ENCODE measurements at places on chromosomes 1 and 21. TPM values are rescaled to one million over a fixed set of nuclear protein-coding genes. Genes with fewer than 3 reads are reported as not detected.

SPRR2B gene
- total RNA-seq = not detected

RPS8 gene
- total RNA-seq = 1,690 TPM

PRELP gene
- 0.94 TPM for total RNA-seq

BNIPL gene
- total RNA-seq = 0.55 TPM

TMIGD3 gene
- total RNA-seq = not detected

VHLL gene
- total RNA-seq = not detected

OR6N1 gene
- total RNA-seq = not detected

SORT1 gene
- 78.5 TPM for total RNA-seq

SRSF11 gene
- total RNA-seq = 214 TPM

LAPTM5 gene
- total RNA-seq = not detected

AKNAD1 gene
- 0.70 TPM for total RNA-seq

DNA sequence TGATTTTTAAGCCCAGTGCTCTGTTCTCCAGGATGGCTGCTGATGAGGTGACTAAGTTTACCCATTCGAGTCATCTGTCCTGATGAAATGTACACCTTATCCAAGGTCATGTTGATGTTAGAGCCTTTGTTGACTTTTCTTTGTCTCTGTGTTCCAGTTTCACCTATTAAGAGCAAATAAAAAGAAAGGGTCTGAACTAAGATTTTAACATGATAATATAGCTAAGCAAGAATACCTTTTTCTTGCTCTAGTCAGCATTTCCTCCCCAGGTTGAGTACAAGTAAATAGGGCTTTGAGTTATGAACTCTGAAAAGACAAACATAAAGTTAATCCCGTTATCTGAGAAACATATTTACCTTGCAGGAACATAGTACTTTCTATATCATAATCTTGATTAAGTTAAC lies 52.1 kb upstream of the GPR88 start:
- DNase-seq = no peak

GRCh38 chr1:98393719-98394118 lies 267.8 kb upstream of the SNX7 start:
- no peak for DNase-seq

- no peak for DNase-seq
Measured at GRCh38 chr21:42032266-42032665, 22.1 kb upstream of the ZBTB21 start.

DNA sequence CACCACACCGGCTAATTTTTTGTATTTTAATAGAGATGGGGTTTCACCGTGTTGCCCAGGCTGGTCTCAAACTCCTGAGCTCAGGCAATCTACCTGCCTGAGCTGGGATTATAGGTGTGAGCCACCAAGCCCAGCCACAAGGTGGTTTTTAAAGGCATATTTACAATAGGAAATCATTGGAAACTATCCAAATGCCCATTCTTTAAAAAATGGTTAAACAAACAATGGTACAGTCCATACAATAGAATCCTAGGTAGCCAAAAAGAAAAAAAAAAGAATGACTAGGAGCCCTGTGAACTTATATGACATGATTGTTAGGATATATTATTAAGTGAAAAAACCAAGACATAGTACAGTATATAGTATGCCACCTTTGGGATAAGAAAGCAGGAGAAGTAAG lies 5.3 kb downstream of the ATP2B4 start:
- no peak for DNase-seq

DNA sequence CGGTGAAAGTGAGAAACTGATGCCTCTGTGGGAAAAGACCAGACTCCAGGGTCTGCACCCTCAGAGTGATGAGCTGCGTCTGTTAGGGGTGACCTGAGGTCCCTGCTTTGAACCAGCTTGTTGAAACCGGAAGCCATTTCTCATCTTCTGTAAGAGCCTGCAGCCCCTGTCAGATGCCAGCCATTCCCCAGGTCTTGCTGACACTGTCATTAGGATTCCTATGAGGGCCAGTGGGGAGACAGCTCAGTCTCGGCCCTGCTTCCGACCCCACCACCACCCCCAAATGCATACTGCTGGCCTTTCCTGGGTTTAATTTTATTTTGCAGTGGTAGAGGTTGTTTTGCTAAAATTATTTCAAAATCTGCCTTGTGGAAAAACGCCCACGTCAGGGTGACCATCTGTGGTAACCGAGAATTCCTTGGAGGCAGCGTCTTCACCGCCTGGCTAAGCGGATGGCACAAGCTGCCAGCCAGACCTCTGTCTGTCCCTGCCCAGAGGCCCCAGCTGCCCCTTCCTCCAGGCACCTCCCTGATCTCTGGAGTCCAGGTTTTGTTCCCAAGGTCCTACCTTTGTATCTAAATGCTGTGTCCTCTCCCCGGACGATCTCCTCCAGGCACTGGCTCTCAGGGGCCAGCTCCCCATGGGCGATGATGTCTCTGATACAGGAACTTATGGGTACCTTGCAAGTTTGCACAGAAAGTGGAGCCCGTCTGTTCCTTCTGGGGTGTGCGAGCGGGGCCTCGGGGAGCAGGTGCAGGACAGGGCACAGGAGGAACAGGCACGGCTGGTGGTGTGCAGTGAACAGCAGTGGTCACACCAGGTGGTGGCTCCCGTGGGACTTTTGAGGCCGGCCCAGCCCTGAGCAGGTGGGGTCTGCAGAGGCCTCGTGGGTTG lies 49.9 kb downstream of the PRKCZ start:
- DNase-seq = no peak

GRCh38 chr1:92168657-92169056 lies 49.1 kb upstream of the C1orf146 start:
- no peak for DNase-seq

GRCh38 chr21:16872616-16873015 lies 640.2 kb upstream of the CXADR start:
- DNase-seq = no peak

GRCh38 chr1:186409091-186409490 lies 33.5 kb downstream of the ODR4 start:
- no peak for DNase-seq

DNA sequence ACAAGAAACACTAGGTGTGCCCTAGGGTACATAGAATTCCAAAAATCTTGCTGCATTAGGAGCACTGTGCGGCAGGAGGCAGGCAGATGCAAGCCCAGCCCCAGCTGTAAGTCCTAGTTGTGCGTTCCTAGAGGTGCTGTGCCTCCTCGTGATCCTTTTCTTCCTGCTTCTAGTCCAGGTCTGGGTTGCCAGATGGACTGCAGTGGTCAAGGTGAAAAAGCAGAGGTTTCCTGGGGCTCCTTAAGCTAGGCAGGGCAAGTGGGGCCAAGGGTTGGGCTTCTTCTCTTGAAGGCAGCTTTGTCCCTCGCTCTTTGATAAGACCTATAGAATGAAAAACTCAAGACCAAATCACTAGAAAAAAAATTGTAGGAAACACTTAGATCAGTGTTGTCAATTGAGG lies 21.6 kb upstream of the SLC45A3 start:
- no peak for DNase-seq

DNA sequence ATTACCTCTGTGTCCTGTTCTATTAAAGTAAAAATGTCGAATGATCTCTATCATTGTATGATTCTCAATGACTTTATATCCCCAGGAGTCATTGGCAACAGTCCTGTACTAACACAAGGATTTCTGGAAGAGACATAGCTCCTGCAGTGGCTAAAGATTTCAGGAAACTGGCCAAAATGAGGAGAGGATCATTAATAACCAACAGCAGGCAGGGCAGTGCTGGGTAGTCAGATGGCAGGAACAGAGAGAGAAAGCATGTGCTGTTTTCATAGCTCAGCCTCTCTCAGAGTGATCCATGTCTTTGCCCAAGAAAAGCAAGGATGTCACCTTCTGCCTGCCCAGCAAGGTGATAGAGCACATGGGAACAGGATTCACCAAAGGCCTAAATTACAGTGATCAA lies 604.7 kb upstream of the PLXNA2 start:
- DNase-seq = no peak

- no peak for DNase-seq
Measured at GRCh38 chr21:43842742-43843141, 22.3 kb upstream of the AGPAT3 start.

DNA sequence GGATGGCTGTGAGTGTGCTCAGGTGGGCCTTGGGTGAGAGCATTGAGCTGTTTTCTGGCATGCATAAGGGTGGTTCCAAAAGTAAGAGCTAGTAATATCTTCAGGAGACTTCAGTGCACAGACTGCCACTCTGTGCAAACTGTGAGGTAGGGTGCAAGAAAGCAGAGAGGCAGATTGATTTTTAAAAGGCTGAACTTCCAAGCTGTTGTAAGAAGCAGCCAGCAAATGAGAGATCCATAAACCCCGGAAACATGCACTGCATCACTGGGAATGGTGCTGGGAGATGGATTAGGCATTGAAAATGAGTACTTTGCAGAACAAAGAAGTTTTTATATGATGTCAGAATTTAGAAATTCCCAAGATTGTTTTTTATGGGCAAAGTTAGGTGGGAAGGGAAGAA lies 255.4 kb downstream of the TNR start:
- no peak for DNase-seq

DNA sequence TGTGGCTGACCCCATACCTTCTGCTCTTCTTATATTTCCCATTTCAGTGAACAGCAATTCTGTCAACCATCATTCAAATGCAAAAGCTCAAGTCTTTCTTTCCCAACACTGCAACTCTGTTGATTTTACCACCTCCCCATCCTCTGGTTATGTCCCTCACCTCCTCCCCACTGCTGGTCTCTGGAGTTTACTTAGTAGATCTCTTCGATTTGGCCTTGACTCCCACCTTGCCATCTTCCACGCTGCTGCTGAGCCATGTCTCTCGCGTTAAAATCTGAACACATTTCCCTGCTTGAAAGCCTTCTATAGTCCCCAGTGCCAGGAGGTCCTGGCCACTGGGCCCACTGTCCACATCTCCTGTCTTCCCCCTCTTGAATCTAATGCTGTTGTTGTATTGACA lies 125.5 kb downstream of the RUNX1 start:
- no peak for DNase-seq

DNA sequence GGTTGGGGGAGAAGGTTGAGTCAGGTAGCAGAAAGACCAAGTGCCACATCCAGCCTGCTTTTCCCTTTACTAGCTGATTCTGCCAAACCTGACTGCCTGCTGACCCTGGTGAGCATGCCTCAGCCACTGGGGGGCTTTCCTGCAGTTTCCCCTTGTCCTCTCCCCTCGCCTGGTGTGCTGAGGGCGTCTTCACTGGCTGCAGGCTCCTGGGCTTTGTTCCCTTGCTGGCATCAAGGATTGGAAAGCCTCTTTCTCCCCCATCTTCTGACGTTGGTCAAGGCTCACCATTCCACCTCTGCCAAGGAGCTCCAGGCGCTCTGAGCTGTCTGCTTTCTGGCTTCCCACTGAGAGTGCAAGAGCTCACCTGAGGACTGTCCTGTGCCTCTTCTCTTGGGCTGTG lies 28.4 kb downstream of the MAN1C1 start:
- DNase-seq = peak; percentile 77

DNA sequence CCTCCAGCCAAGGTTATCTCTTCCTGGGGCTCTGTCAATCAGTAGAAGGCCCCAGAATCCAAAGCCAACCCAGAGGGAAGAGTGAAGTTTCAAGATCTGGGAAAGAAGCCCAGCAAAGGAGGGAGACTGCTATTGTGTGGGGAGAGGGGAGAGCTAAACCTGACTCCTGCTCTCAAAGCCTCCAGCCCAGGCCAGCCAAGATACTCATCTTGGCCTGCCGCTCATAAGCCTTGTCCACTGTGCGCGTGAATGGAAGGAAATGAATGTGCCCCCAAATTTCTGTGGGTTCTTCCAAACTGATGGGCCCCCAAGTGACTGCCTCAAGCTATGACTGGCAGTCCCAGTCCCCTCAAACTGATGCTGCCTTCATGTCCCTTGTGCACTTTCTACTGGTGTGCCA lies 2.0 kb downstream of the PLXNA2 start:
- no peak for DNase-seq

DNA sequence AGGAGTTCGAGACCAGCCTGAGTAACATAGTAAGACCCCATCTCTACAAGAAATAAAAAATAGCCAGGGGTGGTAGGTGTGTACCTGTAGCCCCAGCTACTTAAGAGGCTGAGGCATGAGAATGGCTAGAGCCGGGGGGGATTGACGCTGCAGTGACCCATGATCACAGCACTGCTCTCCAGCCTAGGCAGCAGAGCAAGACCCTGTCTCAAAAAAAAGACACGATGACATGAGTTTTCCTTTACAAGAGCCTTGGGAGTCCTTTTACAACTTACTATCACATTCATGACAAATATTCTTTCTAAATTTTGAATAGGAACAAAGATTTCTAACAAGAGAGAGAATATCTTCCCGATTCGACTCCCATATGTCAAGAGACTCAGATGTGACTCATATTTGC lies 3.3 kb upstream of the BRWD1 start:
- peak; percentile 34 for DNase-seq

GRCh38 chr1:5758859-5759578 lies 233.2 kb downstream of the NPHP4 start:
- no peak for DNase-seq

DNA sequence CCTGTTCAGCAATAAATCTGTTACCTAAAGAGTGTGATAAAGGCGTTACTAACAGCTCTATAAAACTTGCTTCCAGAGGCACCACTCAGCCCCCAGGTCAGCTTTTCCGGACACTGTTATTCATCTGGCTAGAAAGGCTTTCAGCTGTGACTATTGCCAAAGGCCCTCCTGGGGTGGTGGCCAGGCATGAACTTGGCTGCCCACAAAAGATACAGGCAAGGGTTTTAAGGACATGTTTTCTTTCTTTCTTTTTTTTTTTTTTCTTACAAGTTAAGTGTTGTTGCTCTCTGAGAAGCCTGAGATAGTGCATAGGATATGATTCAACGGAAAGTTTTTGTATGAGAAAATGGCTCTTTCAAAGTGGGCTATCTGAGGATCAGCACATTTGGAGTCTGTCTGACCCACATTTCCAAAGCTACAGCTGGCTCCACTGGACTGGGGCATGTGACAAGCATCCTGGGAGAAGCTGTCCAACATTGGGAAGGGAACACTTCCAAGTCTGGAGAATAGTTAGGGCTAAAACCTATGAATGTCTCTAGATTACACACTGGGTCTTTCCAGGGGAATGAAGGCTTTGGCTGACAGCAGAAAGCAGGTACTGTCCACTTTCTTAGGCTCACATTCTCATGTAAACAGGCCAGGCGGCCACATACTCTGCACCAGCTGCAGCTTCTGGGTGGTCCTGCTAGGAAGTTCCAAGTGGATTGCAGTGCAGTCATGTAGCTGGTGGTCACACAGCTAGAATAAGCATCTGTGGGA lies 639.7 kb downstream of the LMO4 start:
- DNase-seq = no peak

GRCh38 chr1:180560868-180561600 lies 2.3 kb downstream of the OVAAL start:
- DNase-seq = no peak

DNA sequence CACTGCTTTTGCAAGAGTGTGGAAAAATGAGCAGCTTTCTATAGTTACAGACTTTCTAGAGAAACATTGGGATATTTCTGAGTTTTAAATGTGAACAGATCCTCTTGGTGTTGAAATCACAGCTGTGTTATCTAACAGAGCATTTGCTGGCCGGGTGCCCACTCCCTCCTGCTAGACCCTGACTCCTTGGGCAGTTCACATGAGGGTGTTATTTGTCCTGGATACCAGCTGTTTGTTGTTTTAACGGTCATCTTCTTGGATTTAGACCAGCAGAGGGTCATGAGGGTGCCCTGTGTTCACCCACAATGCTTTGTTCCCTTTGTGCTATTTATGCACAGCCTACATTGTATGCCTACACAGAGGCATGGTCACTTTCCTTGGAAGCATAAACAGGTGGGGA lies 67.1 kb downstream of the CENPF start:
- peak; percentile 86 for DNase-seq

- DNase-seq = no peak
Measured at GRCh38 chr1:33170351-33171274, 11.2 kb downstream of the TRIM62 start.

All from osteocyte (in vitro differentiated cells).